CD4-positive, alpha-beta T cell treated with Interleukin-15 for 1 hour (primary cell): ENCODE measurements at places on chromosomes 13 and 19.

DNA sequence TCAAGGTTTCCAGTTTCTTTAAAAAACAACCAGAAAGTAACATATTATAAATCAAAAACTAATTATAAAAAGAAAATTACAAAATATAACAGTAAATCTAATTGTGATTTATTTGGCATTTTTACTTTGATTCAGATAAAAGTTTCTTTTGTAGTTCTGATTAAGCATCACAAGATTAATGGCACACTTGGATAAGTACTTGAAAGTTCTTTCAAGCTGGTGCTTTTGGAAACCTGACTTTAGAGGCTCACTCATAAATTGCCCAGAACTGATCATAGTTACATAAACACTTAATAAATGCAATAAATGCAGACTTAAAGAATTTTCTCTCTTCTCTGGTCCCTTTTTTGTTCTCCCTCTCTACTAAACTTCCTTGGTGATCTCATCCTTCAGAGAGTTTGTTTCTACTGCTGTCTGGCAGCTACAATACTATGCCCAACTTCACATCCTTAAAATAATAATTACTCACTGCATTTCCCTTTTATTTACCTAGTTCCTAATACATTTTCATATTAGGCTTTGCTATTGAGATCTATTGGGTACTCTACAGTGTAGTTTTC is 1417.0 kb downstream of the EFNB2 start:
- DNase-seq, result no peak

DNA sequence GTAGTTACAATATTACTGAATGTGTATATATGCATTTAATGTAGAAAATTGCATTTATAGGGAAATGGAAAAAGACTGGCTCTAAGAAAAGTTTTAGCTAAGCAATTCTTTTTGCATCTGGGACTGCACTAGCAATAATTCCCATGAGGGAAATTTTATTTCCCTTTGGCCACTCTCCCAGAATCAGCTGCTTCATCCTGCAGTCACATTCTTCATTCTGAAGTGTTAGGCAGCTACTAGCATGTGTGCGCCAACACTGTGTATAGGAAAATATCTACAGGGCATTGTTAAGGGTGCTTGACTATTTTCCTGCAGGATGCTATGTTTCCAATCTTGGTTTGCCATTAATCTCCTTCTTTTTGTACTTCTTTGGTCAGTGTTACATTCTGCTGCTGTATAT is 312.8 kb upstream of the PCDH20 start:
- DNase-seq, result no peak

DNA sequence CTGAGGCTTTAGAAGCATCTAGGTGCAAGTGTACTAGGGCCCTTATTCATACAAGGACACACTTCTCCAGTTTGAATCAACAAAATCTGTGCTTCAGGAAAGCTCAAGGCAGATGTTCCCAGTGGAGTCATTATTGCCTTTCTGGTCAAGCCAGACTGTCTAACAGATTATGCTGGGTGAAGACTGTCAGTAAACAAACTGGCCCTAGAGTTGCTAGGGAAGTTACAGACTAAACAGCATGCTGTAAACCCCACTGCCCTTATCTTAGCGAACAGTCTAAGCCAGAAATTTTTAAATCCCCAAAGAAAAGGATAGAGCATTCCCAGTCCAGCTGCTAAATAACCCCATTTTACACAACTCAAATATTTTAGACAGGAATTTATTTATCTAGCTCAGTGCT is 1701.3 kb upstream of the PRR20A start:
- DNase-seq, result no peak

DNA sequence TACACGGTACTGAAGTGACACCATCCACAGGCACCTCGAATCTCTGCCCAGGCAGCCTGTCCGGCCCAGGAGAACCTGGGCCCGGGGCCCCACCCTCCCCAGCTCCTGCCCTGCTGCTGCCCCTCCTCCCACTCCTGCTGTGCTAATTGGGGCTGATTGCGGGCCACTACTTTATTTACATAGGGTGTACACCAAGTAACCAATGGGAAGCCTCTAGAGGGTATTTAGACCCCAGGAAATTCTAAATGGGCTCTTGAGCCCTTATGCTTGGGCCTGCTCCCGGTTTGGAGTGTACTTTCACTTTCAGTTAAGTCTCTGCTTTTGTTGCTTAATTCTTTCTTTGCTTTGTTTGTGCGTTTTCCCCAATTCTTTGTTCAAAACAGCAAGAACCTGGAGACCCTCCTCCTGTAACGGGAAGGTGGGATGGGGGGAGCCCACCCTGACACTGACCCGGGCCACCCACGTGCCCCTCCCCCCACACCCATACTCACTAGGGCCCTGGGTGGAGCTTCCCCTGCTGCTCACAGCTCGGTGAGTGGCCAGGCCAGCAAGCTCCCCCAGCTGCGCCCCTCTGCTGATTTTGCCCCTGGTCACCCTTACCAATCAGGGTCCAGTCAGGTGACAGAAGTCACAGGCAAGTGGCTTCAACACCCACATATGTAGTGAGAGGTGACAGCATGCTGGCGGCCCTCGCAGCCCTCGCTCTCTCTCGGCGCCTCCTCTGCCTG is 9.4 kb downstream of the SCGB2B2 start:
- no peak for DNase-seq

DNA sequence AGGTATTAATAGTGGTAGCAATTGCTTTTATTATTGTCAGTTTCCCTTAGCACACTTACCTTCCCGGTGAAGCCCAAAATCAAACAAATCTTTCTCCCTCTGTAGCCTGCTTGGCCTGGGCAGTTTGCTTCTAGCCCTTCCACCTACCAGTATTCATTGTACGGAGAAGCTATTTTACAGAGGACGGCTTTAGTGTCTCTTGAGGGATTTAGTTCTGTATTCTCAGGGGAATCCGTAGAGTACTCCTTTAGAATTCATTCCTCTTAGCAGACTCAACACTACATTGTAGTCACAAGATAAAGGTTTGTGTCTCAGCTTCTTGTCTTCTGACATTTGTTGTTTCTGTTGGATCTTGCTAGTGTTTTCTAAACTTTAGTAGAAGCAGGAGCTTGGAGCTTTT is 24.1 kb upstream of the WTIP start:
- DNase-seq, result no peak

GRCh38 chr19:16445238-16446107 is 26.3 kb downstream of the EPS15L1 start:
- DNase-seq, result peak; percentile 69

GRCh38 chr13:29369060-29369743 is 226.3 kb downstream of the SLC7A1 start:
- DNase-seq, result no peak

DNA sequence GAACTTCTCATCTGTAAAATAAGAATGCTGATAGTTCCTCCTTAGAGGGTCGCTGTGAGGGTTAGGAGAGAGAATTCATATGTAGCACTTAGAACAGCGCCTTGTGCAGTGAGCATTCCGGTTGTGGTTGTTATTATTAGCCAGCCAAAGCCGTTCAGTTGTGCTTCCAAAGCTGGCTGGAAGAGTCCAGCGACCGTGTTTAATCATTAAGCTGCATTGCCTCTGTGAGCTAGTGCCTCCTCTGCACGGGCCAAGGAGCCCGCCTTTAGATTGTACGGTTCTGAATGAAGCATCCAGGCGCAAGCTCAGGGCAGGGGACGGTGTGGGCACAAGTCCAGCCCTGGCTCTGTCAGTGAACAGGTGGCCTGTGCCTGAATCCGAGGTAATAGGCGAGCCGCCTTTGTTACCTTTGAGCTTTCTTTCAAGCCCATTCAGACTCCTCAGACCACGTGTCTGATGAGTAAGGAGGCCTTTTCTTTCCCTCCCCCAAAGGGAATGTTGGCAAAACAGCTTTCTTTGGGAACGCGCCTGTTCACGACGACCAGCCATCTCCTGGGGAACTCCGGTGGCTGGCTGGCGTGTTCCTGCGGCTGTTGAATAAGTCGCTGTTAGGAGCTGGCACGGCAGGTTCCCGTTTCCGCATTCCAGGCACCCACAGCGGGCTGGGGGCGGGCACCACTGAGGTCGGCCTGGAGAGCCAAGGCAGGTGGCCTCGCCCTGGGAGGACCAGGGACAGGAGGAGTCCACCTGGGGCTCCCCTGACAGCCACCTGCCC is 25.1 kb downstream of the SIPA1L3 start:
- peak; percentile 31 for DNase-seq

DNA sequence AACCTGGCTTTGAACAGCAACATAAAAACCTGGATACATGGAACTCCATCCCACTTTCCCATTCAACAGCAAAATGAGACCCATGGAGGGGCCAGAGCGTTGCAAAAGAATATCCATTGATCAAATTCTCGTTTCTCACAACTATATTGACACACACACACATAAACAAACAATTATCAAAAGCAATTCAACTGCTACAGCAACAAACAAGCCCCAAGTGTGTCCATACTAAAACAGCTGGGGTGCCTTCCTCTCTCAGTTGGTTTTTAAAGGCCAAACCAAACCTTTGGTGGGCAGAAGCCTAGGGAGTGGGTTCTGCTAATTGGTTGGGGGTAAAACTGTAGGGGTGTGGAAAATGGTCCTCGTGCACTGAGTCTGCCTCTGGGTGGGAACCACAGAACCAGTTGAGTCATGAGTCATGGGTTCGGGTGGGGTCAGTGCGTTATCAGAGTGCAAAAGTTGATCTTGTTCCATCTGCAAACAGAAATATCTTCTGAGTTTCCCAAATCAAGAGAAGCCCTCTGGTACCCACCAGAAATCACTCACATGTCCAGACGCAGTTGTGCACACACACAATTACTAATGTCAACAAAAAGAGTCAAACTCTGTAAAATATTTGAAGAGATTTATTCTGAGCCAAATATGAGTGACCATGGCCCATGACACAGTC is 18.5 kb downstream of the GPR42 start:
- DNase-seq, result no peak

- DNase-seq, result peak; percentile 62
Measured at GRCh38 chr19:55452749-55453346, 8.6 kb downstream of the ISOC2 start.

DNA sequence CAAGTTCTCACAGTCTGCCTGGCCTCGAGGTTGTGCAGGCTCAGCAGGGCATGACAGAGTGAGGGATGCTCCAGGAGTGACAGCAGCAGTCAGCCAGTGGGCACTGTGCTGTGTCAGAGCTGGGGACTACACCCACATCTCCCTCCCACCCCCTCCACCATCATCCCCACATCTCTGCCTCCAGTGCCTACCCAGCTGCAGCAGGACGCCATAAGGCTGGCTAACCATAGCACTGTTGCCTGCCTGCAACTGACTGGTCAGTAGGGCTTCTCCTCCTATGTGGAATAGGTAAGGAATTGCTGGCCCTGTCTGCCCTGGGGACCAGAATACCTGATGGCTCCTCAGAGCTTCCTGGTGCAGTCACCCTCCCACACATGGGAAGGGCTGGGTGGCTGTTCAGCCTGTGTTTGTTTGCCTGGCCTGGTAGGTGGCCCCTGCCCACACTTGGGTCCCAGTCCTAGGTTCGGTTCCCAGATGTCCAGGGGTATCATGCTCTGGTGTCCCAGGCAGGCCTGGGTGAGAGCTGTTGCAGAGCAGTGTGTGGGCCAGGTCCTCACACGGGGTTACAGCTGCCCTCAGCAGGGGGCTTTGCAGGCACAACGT is 15.7 kb downstream of the GPI start:
- DNase-seq, result no peak

DNA sequence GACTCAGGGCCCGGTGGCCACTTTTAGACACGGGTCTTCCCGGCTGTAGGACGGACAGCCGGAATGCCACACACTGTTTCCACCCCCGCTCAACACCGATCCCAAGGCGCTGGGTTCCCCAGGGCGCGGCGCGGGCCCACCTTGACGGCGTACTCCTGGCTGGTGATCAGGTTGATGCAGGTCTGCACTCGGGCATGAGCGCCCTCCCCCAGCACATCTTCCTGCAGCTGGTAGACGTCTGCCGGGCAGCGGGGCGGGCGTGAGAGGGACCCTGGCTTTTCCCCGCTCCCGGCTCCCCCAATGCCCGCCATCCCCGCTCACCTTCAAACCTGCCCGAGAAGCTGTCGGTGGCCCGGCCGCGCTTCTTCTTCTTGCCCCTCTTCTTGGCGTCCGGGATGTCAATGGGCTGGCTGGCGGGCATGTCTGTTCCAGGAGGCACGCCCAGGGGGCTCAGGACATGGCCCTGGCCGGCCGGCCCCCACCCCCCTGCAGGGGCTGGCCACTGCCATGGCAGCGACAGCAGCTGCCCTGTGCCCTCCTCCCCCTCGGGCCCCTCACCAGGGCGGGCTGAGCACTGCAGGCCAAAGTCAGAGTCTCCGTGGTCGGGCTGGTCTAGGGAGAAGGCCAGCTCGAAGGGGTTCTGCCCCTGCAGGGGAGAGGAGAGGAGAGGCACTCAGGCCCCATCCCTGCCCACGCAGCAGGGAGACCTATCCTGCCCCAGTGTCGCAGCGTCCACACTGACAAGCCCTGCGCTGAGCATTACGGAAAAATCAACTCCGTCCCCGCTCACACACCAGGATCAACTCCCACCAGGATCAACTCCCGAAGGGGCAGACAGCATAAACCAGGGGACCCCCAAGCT is 4.8 kb downstream of the MKNK2 start:
- no peak for DNase-seq

GRCh38 chr13:101465877-101466276 is 13.4 kb downstream of the ITGBL1 start:
- DNase-seq, result no peak
